Activated CD8-positive, alpha-beta memory T cell treated with anti-CD3 and anti-CD28 coated beads for 1 hour (primary cell): ENCODE measurements at places on chromosomes 13 and 19.

- DNase-seq = no peak
These were observed 127.1 kb downstream of the PDS5B start for GRCh38 chr13:32713397-32713796.

- DNase-seq = no peak
These were observed 5.7 kb downstream of the SHISA7 start for GRCh38 chr19:55437410-55437809.

DNA sequence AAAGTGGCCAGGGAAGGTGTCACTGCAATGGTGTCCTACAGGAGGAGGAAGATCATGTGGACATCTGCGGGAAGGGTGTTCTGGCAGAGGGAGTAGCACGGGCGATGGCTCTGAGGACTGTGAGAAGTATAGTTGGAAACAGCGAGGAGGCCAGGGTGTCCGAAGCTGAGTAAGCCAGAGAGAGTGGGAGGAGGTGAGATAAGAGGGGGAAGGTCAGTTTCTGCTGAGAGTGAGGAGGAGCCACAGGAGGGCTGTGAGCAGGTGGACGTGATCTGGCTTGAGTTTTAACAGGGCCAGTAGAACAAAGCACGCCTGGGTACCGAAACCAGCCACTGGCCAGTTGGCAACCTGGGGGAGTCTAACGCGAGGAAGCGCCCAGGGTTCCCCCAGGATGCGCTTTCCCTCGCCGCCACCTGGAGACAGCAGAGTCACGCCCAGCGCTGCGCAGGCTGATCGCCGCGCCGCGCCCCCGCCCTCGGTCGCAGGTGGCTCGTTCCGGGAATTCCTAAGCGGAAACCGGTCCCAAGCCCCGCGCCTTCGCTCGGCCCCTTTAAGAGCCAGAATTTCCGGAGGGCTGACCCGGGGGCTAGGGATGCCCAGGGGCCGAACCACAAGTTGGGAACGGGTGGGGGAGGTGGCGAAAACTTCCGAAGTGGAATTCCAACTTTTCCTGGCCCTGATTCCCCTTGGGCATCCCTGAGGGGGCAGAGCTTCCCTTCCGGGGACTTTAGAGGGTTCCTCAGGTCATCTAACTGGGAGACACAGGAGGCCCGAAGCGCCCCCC, 1.1 kb upstream of the LSR start:
- DNase-seq = no peak

- DNase-seq = no peak
These were observed 226.7 kb upstream of the IPO5 start for GRCh38 chr13:97726664-97727280.

GRCh38 chr19:30288911-30289310, 83.3 kb upstream of the ZNF536 start:
- DNase-seq = no peak

GRCh38 chr13:72652681-72653080, 74.7 kb downstream of the MZT1 start:
- DNase-seq = no peak

DNA sequence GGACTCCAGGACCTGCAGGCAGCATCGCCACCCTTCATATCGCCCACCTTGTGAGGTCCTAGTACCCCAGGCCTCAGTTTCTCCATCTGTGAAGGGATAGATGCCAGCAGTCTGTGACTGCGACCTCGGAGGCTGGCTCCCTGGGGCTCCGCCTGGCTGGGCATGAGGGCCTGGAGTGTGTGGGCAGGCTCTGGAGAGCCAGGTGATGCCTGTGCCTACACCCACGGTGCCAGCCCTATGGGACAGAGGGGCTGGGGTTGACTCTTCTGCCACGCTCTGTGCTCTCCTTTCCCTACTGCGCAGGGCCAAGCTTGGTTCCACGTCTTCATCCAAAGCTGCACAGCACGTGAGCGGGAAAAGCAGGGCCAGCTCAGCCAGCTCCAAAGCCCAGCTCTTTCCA, 26.0 kb upstream of the NFIC start:
- no peak for DNase-seq

DNA sequence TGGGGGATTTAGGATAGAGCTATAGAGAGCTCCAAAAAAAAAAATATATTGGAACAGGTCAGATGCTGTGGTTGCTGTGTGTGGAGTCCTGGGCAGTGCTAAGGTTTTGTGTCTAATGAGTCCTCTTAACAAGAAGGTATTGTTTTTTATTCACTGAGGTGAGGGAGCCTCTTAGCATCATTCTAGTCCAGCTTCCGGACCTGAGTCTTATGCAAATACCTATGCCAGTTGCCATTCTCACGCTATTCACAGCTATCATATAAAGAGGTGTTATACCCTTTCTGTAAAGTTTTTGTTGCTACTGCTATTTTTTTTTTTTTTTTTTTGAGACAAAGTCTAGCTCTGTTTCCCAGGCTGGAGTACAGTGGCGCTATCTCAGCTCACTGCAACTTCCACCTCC, 1.4 kb downstream of the NLRP2 start:
- DNase-seq = no peak

GRCh38 chr19:45279587-45280192, 28.6 kb downstream of the MARK4 start:
- no peak for DNase-seq

DNA sequence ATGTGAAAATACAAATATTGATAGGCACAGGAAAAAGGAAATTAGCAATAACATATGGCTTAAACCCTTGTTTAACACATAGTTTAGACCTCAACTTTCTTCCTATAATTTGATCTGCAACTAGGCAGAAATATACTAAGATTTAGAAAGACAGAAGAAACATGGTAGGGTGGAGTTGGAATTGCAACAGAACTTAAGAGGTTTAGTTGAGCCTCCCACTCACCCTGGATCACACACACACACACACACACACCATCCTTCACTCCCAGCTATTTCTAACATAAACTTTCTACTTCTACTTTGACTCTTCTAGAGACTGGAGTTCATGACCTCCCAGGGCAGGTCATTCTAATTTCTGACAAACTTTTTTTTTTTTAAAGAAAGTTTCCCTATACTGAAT, 47.4 kb downstream of the FLT3 start:
- DNase-seq = no peak

DNA sequence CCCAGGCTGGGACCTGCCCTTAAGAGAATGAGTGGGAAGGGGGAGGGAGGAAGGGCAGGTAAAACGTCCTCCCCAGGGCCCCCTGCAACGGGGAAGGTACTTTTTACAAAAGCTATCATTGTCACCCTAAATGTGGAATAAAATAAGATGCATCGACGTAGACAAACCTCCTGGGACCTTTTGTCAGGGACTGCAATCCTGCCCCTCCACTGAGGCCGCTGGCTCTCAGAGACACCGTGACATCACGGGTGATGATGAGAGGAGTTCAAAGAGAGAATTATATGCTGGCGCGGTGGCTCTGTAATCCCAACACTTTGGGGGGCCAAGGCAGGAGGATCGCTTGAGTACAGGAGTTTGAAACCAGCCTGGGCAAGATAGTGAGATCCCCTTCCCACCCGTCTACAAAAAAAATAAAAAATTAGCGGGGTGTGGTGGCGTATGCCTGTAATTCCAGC, 1.8 kb upstream of the MYBPC2 start:
- no peak for DNase-seq

- no peak for DNase-seq
These were observed 21.3 kb downstream of the HCN2 start for GRCh38 chr19:610801-611480.

DNA sequence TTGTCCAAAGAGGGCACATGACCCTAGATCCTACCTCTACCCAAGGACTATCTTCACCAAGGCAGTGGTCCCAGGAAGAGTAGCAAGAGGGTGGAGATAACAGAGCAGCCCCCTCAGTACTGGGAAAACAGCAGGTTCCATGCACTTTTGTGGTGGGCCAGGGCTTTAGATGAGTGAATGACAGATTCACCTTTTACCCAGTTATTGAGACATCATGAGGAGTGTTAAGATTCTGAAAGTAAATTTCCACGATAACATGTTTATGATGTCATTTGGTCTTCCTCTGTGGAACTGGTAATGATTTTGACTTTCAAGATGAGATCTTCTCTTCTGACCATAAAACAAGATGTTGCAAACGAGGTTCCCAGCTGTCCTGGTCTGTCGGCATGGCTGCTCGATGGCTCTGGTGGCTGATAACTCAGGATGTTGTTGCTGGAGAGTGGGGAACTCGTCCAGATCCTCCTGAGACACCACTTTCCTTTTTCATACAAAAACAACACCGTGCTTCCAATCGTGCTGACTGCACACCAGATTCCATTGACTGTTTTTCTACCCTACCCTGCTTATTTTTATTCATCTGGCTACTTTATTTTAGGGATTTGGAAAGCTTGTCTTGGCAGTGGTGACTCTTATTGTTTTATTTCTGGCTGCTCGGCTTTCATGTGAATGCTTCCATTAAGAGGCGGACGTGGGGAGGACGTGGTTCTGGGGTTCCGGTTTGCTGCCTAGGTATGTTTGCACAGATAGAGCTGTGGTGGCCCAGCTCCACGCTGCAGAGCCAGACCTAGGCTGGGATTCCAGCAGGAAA, 88.5 kb downstream of the LRCH1 start:
- no peak for DNase-seq

DNA sequence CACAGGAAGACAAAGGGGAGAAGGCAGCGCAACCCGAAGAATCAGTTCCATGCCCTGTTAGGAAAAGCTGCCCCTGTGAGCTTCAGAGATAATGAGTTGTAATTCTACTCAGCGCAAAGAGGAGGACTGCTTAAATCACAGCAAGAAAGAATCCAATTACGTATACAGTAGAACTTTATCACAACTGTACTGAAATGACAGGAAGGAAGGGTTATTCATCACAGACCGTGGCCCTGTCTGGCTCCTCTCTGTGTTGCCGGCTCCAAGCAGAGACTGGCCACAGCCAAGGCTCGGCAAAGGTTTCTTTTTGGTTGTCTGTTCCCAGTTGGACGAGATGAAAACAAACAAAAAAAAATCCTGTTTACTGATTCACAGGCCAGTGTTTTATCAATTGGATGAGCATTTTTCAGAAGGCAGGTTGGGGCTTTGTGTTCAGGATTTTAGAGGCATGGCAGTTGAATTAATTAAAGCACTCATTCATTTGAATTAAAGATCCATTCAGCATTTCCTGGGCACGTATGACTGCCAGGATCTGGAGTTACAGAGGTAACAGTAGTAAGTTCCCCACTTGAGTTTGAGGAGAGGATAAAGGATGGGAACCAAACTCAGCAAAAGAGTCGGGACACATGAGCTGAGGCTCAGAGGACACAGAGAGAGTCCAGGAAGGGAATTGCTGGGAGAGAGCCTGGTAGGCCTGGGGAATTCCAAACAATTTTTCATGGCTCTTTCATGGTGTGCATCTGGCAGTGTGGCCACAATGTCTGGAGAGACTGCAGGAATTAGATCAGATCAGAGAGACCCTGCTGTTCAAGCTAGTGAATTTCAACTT, 341.0 kb downstream of the DNAJC15 start:
- no peak for DNase-seq

DNA sequence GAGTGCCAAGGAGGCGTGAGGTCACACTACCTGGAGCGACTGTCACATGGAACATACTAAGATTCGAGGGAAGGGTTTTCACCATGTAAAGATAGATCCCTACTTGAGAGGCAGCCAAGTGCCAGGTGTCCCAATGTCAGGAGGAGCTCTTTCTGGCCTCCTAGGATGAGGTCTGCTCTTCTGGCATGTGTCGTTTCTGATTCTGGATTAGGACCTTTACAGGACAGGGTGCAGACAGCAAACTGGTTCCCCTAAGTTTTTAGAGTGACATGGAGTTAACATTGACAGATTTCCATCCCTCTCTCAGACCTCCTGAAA, 75.3 kb downstream of the ZNF536 start:
- DNase-seq = no peak

DNA sequence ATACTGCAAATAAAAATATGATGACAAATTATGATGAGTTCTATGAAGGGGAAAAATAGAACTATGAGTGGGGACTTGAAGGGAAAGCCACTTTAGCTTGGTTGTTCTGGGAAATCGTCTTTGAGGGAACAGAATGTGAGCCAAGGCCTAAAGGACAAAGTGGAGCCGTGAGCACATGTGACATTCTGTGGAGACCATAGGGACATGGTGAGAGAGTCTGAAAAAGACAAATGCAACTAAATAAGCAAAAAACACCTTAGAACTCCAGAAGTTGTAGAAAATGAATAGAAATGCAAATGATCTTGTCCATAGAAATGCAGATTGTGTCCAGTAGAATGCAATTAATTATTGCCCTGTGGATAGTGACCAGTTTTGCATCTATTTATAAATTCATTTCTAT, 86.8 kb upstream of the ANKRD10 start:
- no peak for DNase-seq

- DNase-seq = no peak
These were observed 436.7 kb downstream of the EFNB2 start for GRCh38 chr13:106098778-106099177.

DNA sequence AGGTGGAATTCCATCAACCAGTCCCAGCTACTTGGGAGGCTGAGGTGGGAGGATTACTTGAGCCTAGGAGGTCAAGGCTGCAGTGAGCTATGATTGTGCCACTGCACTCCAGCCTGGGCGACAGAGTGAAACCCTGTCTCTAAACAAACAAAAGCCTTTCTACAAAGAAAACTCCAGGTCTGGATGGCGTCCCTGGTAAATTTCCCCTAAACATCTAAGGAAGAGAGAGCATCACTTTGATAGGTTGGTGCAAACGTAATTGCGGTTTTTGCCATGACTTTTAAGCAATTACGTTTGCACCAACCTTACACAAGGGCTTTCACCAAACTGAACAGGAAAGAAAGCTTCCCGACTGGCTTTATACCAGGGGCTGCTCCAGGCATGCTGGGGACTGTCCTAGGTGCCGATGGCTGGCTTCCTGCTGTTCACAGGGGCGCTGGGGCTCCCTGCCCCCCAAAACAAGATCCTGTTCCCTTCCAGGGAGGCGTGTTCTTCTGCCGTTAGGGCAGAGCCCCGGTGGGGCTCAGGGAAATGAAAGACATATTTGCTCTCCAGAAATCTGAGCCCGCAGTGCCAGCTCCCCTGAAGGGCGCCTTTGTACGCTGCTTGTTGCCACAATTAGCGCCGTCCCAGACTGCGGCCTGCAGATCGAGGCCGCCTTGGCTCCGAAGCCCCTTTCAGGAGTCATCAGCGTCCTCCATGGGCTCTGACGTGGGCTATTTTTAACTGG, 38.7 kb upstream of the KLF2 start:
- no peak for DNase-seq

DNA sequence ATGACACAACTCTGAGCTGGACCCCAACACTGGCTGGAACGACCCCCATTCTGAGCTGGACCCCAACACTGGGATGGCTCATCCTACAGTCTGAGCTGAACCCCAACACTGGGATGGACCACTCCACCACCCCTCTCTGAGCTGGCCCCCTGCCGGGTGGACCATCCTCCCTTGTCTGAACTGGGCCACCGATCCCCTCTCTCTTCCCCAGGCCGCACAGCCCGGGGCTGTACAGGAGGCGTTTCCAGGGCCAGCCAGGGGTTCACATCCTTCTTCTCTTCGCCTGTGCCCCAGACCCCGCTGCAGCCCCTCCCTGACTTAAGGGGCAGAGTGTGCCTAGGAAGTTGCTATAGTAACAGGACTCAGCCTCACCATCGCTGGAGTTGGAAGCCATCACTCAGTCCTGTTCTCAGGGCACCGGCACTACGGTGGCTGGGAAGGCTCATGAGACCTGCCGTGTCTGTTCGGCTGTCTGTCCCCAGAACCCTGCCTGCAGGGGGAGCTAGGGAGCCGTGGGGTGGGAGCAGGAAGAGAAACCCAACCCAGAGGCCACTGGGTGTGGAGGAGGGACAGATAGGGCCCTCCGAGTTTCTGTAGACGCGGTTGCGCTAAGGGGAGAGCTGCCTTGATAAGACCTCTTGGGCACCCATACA, 3.7 kb downstream of the PRKACA start:
- DNase-seq = no peak
